Stimulated activated CD4-positive, alpha-beta T cell treated with anti-CD3 and anti-CD28 coated beads, TNF-alpha, amount 100 ng/mL, for 48 hours (primary cell): ENCODE measurements at places on chromosomes 6 and 20.

GRCh38 chr20:41347523-41348429, 7.2 kb downstream of the LPIN3 start:
- DNase-seq, result no peak

- no peak for DNase-seq
These were observed 66.4 kb upstream of the NEDD9 start for GRCh38 chr6:11298651-11299420.

DNA sequence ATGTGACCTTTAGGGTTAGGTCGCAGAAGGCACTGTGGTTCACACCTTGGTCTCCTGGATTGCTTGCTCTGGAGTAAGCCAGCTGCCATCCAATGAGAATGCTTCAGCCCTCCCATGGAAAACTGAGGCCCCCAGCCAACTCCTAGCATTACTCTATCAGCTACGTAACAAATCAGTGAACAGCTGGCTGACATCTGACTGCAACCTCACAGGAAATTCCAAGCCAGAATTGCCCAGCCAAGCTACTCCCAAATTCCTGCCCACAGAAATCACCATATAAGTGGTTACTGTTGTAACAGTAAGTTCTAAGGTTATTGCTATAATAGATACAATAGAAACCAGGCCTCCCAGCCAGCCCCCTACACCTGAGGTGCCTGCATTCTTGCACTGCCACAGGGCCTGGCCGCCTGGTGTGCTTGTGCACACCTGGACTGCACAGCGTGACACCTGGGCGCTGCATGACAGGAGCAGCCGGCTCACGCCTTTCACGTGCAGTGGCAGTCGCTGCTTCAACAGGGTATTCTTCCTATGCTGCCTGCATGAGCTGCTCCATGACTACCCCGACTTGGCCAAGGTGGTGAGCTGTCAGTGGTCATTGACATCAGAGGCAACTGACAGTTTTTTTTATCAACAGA, 429.7 kb upstream of the RUNX2 start:
- no peak for DNase-seq

DNA sequence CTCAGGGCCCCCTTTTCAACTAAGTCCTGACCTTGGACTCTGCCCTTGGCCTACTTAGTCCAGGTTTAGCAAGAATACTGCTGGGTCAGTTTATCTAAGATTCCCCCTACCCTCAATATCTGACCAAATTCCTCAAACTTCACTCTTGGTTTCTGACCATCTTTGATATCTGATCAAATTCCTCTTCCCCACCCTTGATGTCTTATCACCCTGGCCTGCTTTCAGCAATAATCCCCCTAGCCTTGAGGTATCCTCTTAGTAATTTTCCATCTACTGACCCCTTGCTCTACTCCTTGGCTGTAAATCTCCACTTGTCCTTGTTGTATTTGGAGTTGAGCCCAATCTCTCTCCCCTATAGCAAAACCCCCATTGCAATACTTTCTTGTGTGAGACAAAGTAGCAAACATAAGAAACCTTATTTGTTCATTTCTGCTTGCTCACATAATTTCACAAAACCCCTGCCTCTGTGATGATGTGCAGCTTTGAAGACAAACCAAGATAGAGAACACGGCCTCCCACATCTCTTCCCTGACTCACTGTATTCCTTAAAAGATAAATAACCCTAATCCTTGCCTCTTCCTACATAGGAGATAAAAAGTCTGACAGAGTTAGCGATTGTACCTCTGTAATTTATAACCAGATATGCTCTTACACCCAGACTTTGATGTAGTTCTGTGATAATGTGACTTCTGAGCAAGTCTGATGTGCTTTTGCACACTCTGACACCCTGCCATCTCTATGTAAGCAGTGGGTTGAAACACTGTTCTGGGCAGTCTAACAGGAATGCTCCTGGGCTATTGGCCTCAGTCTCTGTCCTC, 13.8 kb upstream of the IYD start:
- no peak for DNase-seq

DNA sequence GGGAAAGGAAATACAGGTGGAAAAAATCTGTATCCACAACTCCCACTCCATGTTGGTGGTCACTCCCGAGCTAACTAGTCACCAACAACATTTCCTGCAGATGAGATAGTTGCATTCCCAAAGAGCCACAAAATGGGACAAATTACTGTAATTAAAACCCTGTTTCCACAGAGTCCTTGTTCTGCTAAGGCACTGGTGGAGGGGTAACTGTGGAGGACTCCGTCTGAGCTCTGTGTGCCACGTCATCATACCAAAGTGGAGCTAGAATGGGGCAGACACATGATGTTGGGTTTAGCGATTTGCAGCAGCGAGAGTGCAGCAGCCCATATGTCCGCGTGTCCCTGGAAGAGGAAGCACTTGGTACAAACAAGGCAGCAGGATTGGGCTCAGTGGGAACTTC, 172.5 kb upstream of the KCNK16 start:
- no peak for DNase-seq

DNA sequence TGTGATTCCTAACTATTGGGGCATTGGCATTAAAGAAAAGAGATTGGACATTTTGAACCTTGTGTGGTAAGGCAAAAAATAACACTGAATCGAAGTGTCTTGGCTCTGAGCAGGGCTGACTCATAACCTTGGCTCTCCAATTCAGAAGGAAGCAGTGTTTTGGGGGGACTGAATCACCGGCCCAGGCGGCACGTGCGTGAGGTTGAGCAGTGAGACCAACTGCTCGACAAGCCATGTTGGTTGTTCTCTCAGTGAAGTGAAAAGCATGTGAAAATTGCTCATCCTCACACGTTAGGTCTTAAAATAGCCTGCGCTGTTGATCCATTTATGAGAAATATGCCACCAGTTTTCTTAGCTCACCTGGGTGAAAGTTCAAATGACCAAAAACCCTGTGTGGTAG, 137.8 kb upstream of the SPACA1 start:
- DNase-seq, result peak; percentile 37
